ENCODE measurements at places on chromosomes 16 and 17.

GRCh38 chr16:84484579-84485254 lies 19.7 kb downstream of the MEAK7 start:
- peak; percentile 75 for DNase-seq

DNA sequence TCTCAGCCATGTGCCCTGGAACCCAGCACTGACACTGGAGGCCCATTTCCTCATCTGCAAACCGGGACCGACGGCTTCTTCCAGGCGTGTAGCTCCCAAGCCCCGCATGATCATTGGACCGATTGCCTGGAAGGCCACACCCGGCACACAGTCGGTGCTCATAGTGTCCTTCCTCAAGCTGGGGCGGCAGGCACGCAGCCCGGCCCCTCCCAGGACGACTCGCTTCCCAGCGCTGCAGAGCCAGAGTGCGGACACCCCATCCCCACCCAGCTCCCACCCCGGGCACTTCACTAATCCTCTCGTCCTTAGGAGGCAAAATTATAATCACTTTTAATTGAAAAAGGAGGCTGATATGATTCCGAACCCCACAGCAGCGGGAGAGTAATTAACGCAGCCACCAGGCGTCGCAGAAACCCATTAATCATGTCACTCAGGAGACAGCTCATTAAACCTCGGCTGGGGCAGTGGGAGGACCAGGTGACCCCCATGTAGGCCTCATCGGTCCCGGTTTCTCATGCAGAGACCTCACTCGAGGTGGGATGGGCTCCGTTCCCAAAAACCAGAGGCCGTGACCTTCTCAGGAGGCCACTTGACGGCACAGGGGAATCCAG lies 33.1 kb downstream of the ZNF469 start:
- no peak for DNase-seq

DNA sequence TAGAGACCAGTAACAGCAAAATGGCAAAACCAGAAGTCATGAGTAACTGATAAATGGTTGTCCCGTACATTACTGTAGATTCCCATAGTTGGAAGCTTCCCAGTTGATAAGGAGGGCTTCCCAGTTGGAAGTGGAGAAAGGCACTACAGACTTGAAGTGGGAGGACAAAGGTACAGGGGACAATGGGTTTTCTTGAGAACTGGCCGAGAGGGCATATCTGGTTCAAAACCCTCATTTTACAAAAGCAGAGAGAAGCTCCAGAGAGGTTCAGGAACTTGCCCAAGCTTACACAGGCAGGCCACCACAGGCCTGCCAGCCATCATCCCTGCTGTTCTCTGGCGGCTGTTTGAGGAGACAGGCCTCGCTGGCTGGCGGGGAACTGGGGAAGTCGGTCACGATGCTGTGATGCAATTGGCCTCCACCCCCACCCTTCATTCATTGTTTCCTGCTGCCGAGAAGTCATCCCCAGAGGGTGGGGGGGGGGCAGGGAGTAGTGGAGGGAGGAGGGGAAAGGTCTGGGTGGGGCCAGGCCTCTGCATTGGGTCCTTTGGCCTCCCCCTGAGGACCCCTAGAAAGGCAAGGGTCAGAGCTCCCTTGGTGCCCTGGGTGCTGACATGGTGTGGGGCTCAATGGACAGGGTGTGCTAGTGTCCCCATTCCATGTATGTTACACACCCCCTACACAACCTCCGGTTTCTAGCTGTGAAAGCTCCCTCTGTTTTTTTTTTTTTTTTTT lies 3.0 kb downstream of the UBALD2 start:
- DNase-seq = peak; percentile 86

- peak; percentile 1 for DNase-seq
Measured at GRCh38 chr17:11296994-11297393, 56.0 kb downstream of the SHISA6 start.

DNA sequence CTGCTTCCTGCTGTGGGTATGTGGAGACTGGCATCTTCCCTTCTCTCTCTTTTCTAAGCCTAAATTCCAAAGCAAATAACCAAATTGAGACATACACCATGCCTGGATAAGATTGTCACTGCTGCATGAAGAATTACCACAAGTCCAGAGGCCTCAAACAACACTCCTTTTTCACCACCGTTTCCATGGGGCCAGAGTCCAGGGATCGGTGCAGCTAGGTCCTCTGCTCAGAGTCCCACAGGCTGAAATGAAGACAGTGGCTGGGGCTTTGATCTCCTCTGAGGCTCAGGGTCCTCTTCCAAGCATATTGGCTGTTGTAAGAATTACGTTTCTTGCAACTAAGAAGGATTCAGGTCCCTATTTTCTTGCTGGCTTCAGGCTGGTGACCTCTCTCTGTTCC lies 130.4 kb downstream of the SLC39A11 start:
- no peak for DNase-seq

GRCh38 chr16:86297866-86298757 lies 212.2 kb upstream of the FOXF1 start:
- DNase-seq = no peak

DNA sequence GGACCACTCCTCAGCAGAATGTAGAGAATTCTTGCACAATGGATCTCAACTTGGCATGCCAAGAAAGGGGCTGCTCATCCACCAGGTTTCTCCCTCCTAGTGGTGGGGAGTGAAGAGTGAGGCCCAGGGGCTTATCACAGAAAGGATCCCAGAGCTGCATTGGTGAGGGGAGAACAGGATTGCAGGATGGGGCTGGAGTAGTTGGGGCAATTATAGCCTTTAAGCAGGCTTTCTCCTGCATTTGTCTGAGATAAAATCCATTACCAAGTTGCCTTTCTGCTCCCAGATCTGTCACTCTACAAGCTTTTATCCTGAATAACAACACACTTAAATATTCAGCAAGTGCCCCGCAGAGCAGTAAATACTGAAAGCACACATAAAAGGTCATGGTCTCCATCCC lies 130.8 kb upstream of the CES5A start:
- no peak for DNase-seq

- DNase-seq = no peak
Measured at GRCh38 chr17:43634591-43635125, 27.1 kb downstream of the MEOX1 start.

GRCh38 chr17:66661411-66662256 lies 173.3 kb upstream of the CACNG5 start:
- DNase-seq = no peak

Measured in globus pallidus (tissue), 1 donor.